ENCODE measurements at places on chromosomes 16 and 17.

GRCh38 chr17:77373299-77374169 lies 232.8 kb downstream of the SEC14L1 start:
- DNase-seq = no peak

GRCh38 chr17:49197346-49197998 lies 12.9 kb downstream of the GNGT2 start:
- no peak for DNase-seq

DNA sequence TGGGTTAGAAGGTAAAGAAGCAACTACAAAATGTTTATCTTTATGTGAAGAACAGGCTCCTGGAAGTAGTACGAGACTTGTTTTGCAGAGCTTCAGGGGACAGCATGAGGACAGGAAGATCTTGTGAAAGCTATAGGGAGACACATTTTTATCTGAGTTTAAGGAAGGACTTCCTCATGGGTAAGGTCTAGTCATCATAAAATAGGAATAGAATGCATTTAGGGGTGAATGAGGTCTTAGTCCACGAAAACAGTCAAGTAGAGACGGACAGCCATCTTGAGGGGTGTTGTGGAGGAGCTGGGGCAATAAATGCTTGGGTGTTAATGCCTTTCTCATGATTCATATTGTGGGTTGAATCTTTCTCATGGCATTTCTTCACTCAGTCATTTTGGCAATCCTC lies 24.3 kb downstream of the KCNJ16 start:
- DNase-seq = no peak

- no peak for DNase-seq
These were observed 54.3 kb downstream of the NEUROD2 start for GRCh38 chr17:39553341-39553945.

DNA sequence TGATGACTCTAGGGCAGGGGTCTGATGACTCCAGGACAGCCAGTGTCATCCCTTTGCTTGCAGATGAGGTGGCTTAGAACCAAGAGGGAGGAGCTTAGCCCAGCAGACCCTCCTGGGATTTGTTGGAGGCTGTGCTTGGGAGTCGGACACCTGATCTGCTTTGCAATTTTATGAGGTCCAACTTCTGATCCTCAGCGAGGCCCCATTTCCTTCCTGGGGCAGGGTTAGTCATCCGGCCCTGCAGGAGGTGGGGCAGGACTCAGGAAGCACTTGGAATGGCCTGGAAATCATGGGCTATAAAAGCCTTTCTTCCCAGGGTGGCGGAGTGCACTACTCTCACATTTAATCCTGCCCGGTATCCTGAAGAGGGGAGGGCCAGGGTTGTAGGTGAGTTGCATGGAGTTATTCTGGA lies 168.5 kb downstream of the MSI2 start:
- DNase-seq = no peak

- DNase-seq = no peak
These were observed 90.3 kb upstream of the CHMP6 start for GRCh38 chr17:80901319-80901718.
